ENCODE measurements at places on chromosomes 5 and 9.

- DNase-seq = no peak
Observed at GRCh38 chr5:141778206-141778605, 96.2 kb upstream of the ARAP3 start.

DNA sequence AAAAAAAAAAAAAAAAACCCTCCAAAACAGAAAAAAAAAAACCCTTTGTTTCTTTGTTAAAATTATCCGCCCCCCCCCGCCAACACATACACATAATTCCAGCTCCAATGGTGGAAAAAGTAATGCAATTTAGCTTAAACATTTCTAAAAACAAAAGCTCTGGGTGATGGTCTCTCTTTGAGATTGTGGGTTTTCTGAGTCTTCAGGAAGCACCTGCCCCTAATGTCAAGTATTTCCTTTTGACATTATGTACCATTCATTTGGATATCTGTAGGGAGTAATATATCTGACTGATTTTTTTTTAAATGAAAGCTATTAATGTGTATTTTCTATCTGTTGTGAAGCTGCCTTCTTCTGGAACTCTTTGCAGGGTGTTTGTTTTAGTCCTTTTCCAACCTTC is 389.7 kb downstream of the TAF11L14 start:
- DNase-seq = no peak

GRCh38 chr9:91419222-91420191 is 4.1 kb downstream of the NFIL3 start:
- no peak for DNase-seq

DNA sequence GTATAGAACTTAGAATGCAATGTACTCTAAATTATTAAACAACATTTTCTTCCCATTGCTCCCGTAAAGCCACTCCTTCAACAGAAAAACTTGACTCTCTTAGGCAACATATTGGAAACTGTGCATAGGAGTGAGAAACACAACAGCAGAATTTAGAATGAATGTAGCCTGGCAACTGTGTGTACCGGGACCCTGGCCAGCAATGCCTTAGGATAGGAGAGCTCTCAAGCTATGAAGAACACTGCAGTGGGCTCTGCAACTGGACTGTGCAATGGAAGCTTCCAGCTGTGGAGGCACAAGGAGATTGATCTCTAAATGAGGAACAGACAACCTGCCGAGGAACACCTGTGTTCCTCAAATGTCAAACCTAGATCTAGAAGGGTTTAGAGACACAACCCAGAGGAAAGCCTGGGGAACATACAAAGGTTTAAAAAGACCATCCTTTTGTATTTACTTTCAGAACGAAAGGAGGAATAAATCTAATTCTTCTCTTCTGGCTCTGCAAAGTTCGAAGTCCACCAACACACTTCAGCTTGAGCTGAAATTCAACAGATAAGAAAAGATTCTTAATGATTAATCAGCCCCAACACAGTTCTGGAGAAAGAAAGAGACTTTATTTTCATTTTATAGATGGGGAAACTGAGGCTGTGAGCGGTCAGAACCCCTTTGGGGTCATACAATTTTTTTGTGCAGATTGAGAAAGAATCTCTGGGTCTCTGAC is 51.5 kb upstream of the ARL15 start:
- DNase-seq = no peak
